ENCODE measurements at places on chromosomes 3 and 15. TPM values are rescaled to one million over a fixed set of nuclear protein-coding genes. Genes with fewer than 3 reads are reported as not detected.

ACAN gene
- 0.15 TPM for total RNA-seq

RBP2 gene
- total RNA-seq = not detected

IL17RE gene
- 0.23 TPM for total RNA-seq

MYH15 gene
- total RNA-seq = 1.1 TPM

SEMA3G gene
- total RNA-seq = not detected

GP9 gene
- total RNA-seq = not detected

MUSTN1 gene
- total RNA-seq = not detected

VIPR1 gene
- 19.5 TPM for total RNA-seq

EPHB3 gene
- 9.4 TPM for total RNA-seq

ADPRH gene
- total RNA-seq = 0.70 TPM

CACNA2D2 gene
- total RNA-seq = not detected

KNSTRN gene
- 10.5 TPM for total RNA-seq

FMN1 gene
- 0.08 TPM for total RNA-seq

SGO1 gene
- 1.7 TPM for total RNA-seq

IRAK2 gene
- 6.8 TPM for total RNA-seq

SRGAP3 gene
- total RNA-seq = 1.4 TPM

PRRT3 gene
- 1.3 TPM for total RNA-seq

GRIP2 gene
- total RNA-seq = 0.08 TPM

PLA2G4E gene
- not detected for total RNA-seq

GRM2 gene
- 0.12 TPM for total RNA-seq

HRG gene
- not detected for total RNA-seq

B3GALNT1 gene
- 8.2 TPM for total RNA-seq

GOLGA6B gene
- total RNA-seq = not detected

TBC1D23 gene
- total RNA-seq = 53.5 TPM

ROPN1B gene
- not detected for total RNA-seq

GHSR gene
- total RNA-seq = not detected

SNTN gene
- not detected for total RNA-seq

MAP6D1 gene
- total RNA-seq = 0.90 TPM

ALDH1A2 gene
- 5.5 TPM for total RNA-seq

GOLGA8H gene
- total RNA-seq = 0.30 TPM

RHOV gene
- under 0.01 TPM for total RNA-seq

NAA50 gene
- 133 TPM for total RNA-seq

CAMK1 gene
- 36.4 TPM for total RNA-seq

WNT7A gene
- 0.60 TPM for total RNA-seq

MOBP gene
- total RNA-seq = not detected

CAMKV gene
- total RNA-seq = not detected

SCN11A gene
- total RNA-seq = under 0.01 TPM

APBA2 gene
- 20.4 TPM for total RNA-seq

NXPE3 gene
- 20.4 TPM for total RNA-seq

NUP210 gene
- total RNA-seq = not detected

ANKUB1 gene
- not detected for total RNA-seq

WDR53 gene
- total RNA-seq = 8.9 TPM

GOLGA6L10 gene
- total RNA-seq = 0.35 TPM

GOLGA8M gene
- total RNA-seq = 0.45 TPM

FGD5 gene
- total RNA-seq = 1.3 TPM

XIRP1 gene
- total RNA-seq = not detected

TRAT1 gene
- total RNA-seq = not detected

MEIS2 gene
- 57.7 TPM for total RNA-seq

ECE2 gene
- total RNA-seq = not detected

CHD2 gene
- total RNA-seq = 54.0 TPM

MESD gene
- total RNA-seq = 13.2 TPM

C3orf22 gene
- not detected for total RNA-seq

IL5RA gene
- total RNA-seq = not detected

ROPN1 gene
- total RNA-seq = not detected

HYAL1 gene
- 0.60 TPM for total RNA-seq

Data from smooth muscle cell of the coronary artery (primary cell).